ENCODE measurements at places on chromosomes 13 and 19.

GRCh38 chr19:33507021-33507956, 14.3 kb downstream of the PEPD start:
- peaks cover 5% of the 10 kb centered on the region for H3K4me1 ChIP-seq
- H3K27ac ChIP-seq = no peak overlapping the region
- H3K36me3 ChIP-seq = no peaks in the 10 kb centered on the region
- no peak overlapping the region for H3K4me3 ChIP-seq
- H3K27me3 ChIP-seq = no peaks in the 10 kb centered on the region
- no peak for DNase-seq

DNA sequence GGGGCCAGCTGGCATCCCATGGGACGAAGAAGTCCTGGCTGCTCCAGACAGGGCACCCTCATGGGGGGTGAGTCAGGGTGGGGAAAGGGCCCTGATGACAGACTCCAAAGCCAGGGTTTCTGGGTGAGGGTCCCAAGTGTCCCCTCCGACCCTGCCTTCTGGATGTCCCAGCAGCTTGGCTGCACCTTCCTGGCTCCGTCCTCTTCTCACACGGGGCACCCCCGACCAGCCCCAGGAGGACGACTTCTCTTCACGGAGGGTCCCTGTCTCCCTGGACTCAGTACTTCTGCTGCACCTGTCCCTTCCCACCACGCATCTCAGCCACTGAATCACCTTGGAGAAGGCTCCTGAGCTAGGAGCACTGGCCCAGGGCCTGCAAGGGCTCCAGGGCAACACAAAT, 19.9 kb downstream of the MIER2 start:
- no peak for DNase-seq
- peaks cover 73% of the 10 kb centered on the region for H3K36me3 ChIP-seq
- no peak overlapping the region for H3K27ac ChIP-seq
- no peaks in the 10 kb centered on the region for H3K27me3 ChIP-seq
- peaks cover 7% of the 10 kb centered on the region for H3K4me1 ChIP-seq

- peak overlapping the region; percentile 20 for H3K4me3 ChIP-seq
- peaks cover 2% of the 10 kb centered on the region for H3K36me3 ChIP-seq
- no peaks in the 10 kb centered on the region for H3K27me3 ChIP-seq
- H3K4me1 ChIP-seq = no peaks in the 10 kb centered on the region
- no peak for DNase-seq
- H3K27ac ChIP-seq = peak overlapping the region; percentile 35
These were observed 567 bp upstream of the CTU1 start for GRCh38 chr19:51108805-51109146.

GRCh38 chr19:10399878-10400277, 3.5 kb downstream of the CDC37 start:
- H3K27me3 ChIP-seq = no peaks in the 10 kb centered on the region
- H3K27ac ChIP-seq = no peak overlapping the region
- DNase-seq = no peak
- no peak overlapping the region for H3K4me3 ChIP-seq

Data from lung (tissue), 17 donors.